Activated T-cell treated with anti-CD3 and anti-CD28 coated beads for 24 hours (primary cell): ENCODE measurements at places on chromosomes 12 and 14.

- no peak for DNase-seq
Observed at GRCh38 chr14:93207468-93208308, 632 bp downstream of the UBR7 start.

DNA sequence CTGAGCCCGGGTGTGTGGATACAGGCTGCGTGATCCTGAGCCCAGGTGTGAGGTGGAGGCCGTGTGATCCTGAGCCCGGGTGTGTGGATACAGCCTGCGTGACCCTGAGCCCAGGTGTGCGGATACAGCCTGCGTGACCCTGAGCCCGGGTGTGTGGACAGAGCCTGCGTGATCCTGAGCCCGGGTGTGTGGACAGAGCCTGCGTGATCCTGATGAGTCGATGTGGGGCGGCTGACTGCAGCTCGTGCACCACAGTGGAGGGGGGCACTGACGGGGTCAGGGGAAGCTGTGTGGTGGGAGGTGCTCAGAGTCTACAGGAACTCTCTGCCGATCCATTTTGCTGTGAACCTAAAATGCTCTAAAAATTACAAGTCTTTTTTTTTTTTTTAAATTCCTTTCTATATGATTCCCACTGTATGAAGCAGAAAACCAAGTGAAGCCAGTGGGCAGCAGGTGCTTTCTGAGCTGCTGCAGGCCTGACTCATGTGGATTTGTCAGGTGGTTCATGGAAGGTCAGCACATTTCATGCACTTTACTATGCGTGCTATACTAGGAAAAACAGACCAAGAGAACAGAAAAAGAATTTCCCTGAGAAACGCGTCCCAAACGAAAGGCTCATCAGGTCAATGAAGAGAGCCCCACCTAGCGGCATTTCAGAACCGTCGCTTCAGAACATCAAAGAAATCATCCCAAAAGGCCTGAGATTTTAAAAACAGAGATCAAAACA is 19.3 kb downstream of the BRF1 start:
- DNase-seq, result no peak

GRCh38 chr14:90676912-90677311 is 139.3 kb downstream of the TTC7B start:
- DNase-seq, result no peak

DNA sequence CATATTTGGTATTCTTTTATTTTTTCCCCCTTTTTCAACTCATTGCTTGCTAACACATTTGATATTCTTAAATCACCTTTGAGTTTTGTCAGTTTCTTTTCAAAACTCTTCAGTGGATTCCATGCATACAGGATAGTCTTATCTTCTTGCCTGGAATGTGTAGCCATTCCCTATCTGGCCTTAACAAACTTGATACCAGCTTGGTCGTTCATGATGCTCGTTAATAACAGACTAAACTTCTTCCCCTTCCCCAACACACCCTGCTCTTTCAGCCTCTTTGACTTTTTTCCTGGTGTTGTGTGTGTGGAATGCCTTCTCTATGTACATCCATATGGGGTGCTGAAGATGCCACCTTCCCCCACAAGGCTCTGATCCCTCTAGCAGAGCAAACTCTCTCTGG is 17.7 kb upstream of the CALM1 start:
- DNase-seq, result no peak

DNA sequence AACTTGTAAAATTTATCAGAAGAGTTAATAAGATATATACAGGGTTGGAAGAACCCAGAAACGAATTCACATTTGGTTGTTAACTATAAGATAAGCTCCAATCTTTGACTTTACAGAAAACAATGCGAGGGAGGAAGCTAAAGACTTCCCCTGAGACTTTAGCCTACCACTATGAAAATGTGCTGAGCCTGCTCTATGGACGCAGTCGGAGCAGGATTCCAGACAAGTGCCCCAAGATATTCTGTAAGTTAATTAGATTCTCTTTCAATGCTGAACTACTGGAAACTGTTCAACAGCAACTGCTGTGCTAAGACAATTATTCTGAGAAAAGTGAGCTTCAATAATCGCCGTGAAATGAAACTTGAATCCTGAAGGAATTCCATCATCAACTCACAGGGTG is 8.3 kb upstream of the LRRC10 start:
- no peak for DNase-seq
